Left renal pelvis (tissue), 4 donors: ENCODE measurements at places on chromosomes 2 and 18. TPM values are rescaled to one million over a fixed set of nuclear protein-coding genes. Genes with fewer than 3 reads are reported as not detected.

DNA sequence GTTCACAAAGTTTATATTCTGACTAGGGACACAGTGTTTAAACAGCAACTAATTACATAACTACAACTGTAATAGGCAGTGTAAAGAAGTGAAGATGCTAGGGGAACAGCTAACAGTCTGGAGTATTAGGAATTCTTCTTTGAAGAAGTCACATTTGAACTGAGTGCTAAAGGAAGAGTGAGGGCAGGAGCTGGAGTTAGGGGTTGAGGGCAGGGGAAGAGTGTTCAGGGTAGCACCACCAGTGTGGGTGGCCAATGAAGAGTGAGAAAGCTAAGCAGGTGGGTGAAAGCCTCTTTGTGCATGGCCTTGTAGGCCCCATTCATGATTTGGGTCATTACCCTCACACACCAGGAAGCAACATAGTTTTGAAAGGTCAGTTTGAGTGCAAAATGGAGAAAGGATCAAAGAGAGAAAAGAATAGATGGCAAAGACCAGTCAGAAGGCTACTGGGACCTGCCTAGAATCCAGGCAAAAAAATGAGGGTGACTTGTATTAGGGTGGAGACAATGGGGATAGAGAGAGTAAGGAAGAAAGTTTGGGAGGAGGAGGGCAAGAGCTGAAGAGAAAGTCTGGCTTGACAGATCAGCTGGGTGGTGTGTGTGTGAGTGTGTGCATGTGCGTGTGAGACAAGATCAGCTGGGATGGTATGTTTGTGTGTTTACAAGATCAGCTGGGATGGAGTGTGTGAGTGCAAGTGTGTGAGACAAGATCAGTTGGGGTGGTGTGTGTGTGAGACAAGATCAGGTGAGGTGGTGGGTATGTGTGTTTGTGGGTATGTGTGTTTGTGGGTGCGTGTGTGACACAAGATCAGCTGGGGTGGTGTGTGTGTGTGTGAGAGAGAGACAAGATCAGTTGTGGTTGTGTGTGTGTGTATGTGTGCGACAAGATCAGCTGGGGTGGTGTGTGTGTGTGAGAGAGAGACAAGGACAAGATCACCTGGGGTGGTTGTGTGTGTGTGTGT, 43.6 kb upstream of the AGPS start:
- DNase-seq = no peak

The ABCG8 gene
- polyA plus RNA-seq = 0.86 TPM

DNA sequence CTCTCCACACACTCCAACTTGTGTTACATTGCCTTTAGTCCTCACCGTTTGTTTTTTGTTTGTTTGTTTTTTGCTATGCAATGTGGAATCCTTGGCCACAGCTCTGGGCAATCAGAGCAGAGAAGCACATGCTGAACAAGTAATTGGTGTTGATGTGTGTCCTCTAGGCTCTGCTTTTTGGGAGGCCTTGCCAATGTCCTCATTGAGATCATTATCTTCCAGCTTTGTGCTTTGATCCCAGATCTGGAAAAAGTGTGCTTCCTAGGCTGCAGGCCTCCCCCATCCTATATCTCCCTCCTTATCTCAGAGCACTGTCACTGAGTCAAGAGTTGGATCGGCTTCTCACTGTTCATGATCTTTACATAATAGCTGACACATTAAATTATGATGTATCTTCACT, 25.9 kb downstream of the OSR1 start:
- no peak for DNase-seq

- DNase-seq = peak; percentile 36
Observed at GRCh38 chr2:75134860-75135259, 64.5 kb downstream of the TACR1 start.

The ARID5A gene
- 4.9 TPM for polyA plus RNA-seq

- DNase-seq = no peak
Observed at GRCh38 chr2:127564429-127565260, 29.2 kb downstream of the MYO7B start.

DNA sequence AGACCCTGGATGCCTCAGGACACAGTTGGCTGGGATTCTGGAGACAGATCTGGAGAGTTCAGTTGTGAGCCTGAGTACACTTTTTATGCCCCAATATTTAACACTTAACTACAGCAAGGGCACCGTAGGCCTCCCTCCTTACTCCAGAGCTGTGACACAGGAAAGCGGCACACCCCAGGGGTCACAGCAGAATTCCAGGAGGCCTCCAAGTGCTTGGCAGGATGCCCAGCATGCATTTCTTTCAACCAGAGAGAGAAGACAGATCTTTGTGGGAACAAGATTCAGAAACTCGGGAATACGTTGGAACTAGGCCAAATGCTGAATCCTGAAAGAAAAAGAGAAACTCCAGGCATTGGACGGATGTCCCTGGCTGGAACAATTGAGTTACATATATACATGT, 199.2 kb upstream of the NT5C1B start:
- no peak for DNase-seq

The SCN7A gene
- 14.3 TPM for polyA plus RNA-seq

The ARHGAP28 gene
- polyA plus RNA-seq = 33.7 TPM

The EGR4 gene
- polyA plus RNA-seq = not detected

DNA sequence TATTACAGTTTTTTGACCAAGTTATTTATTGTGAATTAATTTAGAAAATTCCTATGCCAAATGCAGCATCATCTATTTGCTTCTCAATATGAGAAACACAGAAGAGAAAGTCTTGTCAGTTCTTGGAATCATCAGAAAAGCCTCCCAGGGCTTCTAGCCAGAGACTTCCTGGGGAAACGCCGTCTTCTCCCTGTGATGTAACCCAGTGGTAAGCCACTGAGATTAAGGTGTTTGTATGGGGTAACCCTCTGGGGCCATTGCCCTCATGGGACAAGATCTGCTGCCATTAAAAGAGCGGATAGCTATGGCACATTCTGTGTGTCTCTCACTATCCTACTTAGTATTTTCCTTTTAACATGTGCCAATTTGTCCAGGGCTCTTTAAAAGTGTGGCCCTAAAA, 28.0 kb downstream of the ANKRD29 start:
- no peak for DNase-seq

GRCh38 chr2:47297767-47298425, 105.1 kb upstream of the MSH2 start:
- no peak for DNase-seq

The COL3A1 gene
- 7,434 TPM for polyA plus RNA-seq

The REG3A gene
- not detected for polyA plus RNA-seq

GRCh38 chr2:219530048-219530963, 13.3 kb downstream of the CHPF start:
- no peak for DNase-seq

DNA sequence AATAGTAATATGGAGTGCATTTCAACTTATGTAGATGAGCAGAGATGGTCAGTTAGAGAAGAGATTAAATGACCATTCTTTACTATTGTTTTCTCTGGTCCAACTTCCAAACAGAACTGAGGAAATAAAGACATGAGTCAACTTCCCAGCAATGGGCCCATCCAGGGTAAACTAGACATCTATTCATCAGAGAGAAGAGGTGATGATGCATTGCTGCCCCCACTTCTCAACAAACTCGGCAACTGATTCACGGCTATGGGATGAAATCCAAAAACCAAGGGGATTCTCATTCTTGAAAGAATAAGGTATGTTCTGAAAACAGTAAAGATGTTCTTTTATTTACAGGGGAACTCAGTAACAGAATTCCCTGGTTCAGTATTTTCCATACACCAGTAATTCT, 190.7 kb downstream of the RDH14 start:
- no peak for DNase-seq

DNA sequence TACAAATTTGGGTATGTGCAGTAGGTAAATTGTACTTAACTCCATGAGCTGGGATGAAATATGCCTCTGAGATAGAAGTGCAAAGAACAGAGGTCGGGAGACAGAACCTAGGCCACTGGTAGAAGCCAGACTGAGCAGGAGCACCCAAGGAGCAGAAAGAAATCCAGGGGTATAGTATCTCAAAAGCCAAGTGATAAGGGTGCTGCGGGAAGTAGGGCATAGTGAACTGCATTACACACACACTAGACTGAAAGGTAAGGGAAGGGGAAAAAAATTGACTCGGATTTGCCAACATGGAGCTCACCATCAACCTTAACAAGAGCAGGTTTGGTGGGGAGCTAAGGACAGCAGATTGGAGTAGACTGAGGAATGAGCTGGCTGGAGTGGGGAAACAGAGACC, 89.3 kb upstream of the TMEM247 start:
- no peak for DNase-seq

- no peak for DNase-seq
Observed at GRCh38 chr2:15764683-15765011, 173.0 kb downstream of the DDX1 start.

The FOXI3 gene
- polyA plus RNA-seq = 0.20 TPM

GRCh38 chr2:236239276-236240065, 24.7 kb downstream of the ASB18 start:
- DNase-seq = no peak

The FAP gene
- polyA plus RNA-seq = 10.9 TPM

The ALK gene
- 0.30 TPM for polyA plus RNA-seq

The MBD5 gene
- 43.9 TPM for polyA plus RNA-seq

The HOXD10 gene
- 179 TPM for polyA plus RNA-seq

DNA sequence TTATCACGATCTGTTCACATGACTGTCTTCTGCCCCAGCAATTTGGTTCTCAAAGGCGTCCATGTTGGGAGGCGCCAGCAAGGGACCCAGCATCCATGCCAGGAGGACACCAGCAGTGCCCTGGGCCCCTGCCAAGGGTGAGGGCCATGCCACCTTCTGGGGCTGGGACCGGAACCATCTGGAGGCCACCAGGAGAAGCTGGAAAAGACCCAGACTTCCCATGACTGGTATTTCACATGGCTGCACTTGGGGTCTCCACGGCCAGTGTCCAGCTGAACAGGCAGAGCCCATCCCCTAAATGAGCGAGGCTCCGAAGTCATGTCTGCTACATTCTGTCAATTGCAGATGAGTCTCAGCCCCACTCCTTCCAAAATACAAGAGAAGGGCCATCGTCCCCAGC, 306.8 kb upstream of the HS6ST1 start:
- DNase-seq = no peak

GRCh38 chr2:214648520-214648919, 161.0 kb downstream of the BARD1 start:
- no peak for DNase-seq

DNA sequence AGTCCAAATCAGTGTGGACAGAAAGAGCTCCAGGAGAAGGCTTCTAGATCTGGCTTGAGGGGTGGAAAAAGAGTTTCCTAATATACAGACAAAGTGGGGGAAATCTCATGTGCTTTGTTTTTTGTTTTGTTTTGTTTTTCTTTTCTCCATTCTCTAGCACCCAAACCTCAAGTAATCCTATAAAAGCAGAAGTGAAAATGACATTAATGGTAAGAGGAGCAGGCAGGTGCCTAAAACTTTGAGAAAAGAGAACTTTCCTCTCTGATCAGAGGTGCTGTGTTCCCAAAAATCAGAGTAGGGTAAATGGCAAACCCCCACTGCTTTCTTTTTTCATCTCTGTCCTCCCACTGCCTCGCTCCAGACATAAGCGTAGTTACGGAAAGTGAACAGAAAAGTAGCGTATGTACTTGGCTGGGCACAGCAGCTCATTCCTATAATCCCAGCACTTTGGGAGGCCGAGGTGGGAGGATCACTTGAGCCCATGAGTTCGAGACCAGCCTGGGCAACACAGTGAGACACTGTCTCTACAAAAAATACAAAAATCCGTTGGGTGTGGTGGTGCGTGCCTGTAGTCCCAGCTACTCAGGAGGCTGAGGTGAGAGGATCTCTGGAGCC, 77.8 kb downstream of the FAM161A start:
- DNase-seq = no peak

DNA sequence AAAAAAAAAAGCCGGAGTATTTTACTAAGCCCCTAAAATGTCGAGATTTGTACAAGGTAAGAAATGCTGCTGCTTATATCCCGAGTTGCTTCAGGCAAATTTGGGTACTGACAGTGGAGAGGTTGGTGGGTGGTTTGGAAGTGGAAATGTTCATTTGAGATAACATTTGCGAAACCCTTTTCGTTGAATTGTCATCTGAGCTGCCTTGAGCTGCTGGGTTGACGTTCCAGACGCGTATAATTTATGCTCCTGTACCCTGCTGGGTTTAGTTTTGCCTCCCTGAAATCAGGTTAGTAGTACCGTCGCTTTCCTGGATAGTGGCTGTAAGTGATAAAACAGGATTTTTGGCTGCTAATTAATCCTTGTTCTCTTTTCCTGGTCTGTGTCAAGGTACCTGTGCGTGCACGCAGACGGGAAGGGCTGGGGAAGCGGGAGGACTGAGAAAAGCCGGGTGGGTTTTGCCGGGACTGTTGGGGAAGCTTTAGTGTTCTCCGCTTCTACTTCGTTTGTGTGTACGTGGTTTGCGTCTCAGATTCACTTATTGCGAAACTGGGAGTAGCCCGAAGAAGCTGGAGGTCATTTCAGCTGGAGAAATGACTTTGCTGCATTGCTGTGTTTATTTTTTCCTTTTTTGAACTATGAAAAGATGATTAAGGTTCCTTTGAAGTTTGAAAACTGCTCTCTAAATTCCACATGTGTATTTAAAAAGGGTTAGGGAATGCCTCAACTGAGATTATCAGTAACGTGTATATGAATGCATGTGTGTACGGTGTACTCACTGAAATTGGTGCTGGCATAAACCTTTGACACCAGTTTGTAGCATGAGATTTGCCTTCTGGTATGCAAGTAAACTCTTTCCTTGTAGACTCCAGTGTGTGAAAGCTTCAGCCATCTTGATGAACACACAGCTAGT, 709 bp downstream of the UGP2 start:
- no peak for DNase-seq

- no peak for DNase-seq
Observed at GRCh38 chr2:191552066-191552465, 125.9 kb upstream of the NABP1 start.

- DNase-seq = no peak
Observed at GRCh38 chr2:189783451-189783926, 650 bp downstream of the ORMDL1 start.

The LRP2 gene
- 79.9 TPM for polyA plus RNA-seq

DNA sequence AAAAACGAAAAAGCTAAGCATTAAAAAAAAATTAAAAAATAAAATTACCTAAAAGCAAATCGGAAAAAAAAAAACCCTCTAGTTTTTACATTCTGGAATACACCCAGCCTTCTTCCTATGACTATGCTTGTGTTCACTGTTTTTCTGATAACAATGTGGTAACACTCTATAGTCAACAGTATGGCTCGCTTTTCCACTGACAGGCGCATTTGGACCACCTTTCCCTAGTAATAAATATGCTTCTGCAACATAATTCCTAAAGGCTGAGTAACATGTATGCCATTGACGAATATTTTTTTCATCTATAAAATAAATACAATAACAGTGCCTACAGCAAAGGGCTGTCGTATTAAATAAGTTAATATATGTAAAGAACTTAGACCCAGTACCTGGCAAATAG, 27.9 kb downstream of the NOL10 start:
- DNase-seq = no peak

- no peak for DNase-seq
Observed at GRCh38 chr18:28284132-28284531, 107.2 kb upstream of the CDH2 start.

The OR6B2 gene
- not detected for polyA plus RNA-seq

DNA sequence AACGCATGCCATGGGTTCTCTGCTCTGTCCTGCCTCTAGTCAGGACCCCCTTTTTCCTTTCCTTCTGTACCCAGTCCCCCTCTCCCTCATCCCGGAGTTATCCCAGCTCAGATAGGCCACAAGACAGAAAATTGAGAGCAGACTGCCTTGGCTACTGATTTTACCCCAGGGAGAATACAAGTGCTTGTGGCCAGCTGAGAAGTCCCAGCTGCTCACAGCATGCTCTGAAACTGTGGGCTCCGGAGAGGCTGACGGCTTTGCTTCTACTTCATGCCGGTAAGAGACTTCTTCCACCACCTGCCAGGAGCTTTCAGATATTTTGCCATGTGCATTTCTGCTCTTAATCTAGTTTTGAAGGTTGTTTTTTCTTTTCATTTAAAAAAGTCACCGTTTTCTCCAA, 20.0 kb upstream of the SIX2 start:
- no peak for DNase-seq

The ARL5A gene
- 43.7 TPM for polyA plus RNA-seq
